Effector CD8-positive, alpha-beta T cell (primary cell): ENCODE measurements at places on chromosomes 16 and 17.

- DNase-seq = no peak
These were observed 5.1 kb upstream of the NPTX1 start for GRCh38 chr17:80481284-80482057.

- no peak for DNase-seq
These were observed 28.2 kb downstream of the GRIN2A start for GRCh38 chr16:10153985-10154384.

GRCh38 chr17:82838386-82839063, 1.3 kb downstream of the ZNF750 start:
- DNase-seq = no peak

- no peak for DNase-seq
These were observed 17.5 kb downstream of the KLHL36 start for GRCh38 chr16:84665843-84666242.

DNA sequence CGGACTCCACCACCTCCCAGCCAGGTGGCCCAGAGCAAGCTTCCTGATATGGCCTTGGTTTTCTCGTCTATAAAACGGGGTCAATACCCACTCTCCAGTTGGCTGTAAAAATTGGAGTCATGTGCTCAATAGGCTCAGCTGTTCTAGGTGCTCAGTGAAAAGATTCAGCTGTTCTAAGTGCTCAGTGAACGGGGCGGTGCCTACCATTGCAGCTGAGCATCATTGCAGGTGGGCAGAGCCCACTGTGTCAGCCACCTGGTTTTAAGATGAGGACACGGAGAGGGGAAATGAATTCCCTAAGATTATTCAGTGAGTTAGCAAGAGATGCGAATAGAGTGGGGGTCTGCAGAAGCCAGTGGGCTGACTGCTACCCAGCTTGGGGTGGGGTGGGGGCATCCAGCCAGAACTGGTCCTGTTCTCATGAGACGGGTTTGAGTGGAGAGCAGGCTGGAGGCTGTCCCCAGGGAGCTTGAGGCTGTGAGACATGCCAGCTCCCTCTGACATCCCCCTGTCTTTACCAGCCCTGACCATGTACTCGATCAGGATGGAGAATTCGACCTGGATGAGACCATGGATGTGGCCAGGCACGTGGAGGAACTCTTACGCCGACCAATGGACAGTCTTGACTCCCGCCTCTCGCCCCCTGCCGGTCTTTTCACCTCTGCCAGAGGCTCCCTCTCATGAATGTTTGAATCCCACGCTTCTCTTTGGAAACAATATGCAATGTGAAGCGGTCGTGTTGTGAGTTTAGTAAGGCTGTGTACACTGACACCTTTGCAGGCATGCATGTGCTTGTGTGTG, 21.9 kb downstream of the STAT5A start:
- no peak for DNase-seq

- no peak for DNase-seq
These were observed 4.4 kb downstream of the TRAP1 start for GRCh38 chr16:3712861-3713372.
